Immature natural killer cell (primary cell): ENCODE measurements at places on chromosomes 13 and 19. TPM values are rescaled to one million over a fixed set of nuclear protein-coding genes. Genes with fewer than 3 reads are reported as not detected.

DNA sequence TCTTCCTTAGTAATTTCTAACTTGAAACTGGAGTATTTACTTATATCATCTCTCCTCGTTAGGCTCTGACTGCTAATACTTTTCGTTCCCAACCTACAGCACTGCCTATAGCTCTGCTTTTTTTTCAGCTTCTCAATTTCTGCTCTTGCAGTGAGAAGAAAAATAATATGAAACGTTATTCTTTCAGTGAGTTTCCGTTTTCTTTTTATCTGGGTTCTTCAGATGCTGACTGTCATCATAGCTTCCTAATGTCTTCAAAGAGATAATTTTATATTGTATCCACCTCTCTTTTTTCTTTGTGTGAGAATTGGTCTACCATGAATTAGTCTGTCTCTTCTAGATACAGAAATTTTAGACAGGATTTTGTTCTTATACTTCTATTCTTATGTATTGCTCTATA lies 454.9 kb downstream of the LMO7 start:
- no peak for DNase-seq

The EIF3K gene
- 338 TPM for polyA plus RNA-seq

GRCh38 chr13:23007426-23007825 lies 173.4 kb upstream of the SGCG start:
- no peak for DNase-seq

The FCER2 gene
- 0.50 TPM for polyA plus RNA-seq

GRCh38 chr13:31919241-31919640 lies 112.3 kb upstream of the FRY start:
- no peak for DNase-seq

DNA sequence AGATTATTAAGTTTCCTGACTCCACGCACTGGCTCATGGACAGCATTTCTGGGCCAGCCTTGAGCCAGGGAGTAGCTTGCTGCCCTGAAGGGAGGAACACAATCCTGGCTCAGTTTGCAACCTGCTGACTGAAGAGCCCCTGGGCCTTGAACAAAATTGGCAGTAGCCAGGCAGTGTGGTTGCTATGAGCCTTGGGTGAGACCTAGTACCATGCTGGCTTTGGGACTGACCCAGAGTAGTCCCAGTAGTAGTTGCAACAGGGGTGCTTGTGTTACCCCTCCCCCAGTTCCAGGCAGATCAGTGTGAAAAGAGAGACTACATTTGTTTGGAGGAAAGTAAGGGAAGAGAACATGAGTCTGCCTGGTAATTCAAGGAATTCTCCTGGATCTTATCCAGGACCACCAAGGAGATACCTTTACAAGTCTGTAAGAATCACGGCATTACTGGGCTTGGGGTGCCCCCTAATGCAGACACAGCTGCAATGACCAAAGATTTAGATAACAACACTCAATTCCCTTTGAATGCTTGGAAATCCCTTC lies 22.0 kb downstream of the ITGBL1 start:
- no peak for DNase-seq

- DNase-seq, result no peak
Measured at GRCh38 chr13:23175920-23176319, 4.9 kb upstream of the SGCG start.

DNA sequence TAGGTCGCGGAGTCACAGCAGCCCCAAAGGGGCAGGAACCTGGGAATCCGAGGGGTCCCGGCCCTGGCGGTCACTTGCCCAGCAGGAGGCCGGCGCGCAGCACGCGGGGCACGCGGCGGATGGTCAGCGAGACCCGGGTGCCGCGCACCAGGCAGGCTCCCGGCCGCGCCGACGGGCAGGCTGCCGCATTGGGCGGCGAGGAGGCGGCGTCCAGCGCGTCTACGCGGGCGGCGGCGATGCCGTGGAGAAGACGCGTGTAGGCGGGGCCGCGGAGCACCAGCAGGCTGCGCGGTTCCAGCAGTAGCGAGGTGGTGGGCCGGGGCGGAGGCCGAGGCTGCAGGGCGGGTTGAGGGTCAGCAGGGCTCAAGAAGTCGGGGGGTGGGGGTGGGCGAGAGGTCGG lies 607 bp upstream of the SYNE4 start:
- peak; percentile 38 for DNase-seq

The SHISA7 gene
- not detected for polyA plus RNA-seq

The MYH14 gene
- not detected for polyA plus RNA-seq

The COL4A2 gene
- not detected for polyA plus RNA-seq

GRCh38 chr13:45138282-45138681 lies 18.0 kb downstream of the GTF2F2 start:
- DNase-seq, result no peak

- no peak for DNase-seq
Measured at GRCh38 chr13:37531049-37531448, 67.5 kb downstream of the POSTN start.

The FRY gene
- polyA plus RNA-seq, result 1.4 TPM

The OR7C1 gene
- polyA plus RNA-seq, result not detected

GRCh38 chr19:44164327-44164672 lies 600 bp upstream of the ZNF226 start:
- DNase-seq, result no peak

The CLDND2 gene
- not detected for polyA plus RNA-seq

DNA sequence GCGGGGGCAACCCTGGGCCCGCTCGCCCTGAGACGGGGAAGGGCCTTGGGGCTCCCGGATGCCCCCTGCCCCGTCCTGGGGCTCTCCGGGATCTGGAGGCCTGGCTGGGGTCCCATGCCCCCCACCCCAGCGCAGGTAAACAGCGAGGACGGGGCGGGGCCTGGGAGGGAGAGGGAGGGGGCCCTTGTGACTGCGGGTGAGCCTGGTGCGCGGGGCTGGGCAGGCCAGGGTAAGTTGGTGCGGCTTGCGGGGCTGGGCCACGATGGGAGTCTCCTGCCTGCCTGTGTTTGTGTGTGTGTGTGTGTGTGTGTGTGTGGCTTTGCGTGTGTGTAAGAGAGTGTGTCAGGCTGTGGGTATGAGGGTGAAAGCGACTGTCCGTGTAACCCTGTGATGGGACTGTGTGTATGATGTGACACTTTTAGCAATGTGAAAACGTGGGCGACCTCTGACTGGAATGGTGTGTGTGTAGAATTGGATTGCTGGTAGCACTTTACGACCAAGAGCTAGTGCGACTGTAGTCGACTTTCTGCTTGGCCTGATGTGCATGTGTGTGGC lies 426 bp downstream of the KLC3 start:
- no peak for DNase-seq

GRCh38 chr13:95124959-95125358 lies 176.3 kb downstream of the ABCC4 start:
- no peak for DNase-seq

DNA sequence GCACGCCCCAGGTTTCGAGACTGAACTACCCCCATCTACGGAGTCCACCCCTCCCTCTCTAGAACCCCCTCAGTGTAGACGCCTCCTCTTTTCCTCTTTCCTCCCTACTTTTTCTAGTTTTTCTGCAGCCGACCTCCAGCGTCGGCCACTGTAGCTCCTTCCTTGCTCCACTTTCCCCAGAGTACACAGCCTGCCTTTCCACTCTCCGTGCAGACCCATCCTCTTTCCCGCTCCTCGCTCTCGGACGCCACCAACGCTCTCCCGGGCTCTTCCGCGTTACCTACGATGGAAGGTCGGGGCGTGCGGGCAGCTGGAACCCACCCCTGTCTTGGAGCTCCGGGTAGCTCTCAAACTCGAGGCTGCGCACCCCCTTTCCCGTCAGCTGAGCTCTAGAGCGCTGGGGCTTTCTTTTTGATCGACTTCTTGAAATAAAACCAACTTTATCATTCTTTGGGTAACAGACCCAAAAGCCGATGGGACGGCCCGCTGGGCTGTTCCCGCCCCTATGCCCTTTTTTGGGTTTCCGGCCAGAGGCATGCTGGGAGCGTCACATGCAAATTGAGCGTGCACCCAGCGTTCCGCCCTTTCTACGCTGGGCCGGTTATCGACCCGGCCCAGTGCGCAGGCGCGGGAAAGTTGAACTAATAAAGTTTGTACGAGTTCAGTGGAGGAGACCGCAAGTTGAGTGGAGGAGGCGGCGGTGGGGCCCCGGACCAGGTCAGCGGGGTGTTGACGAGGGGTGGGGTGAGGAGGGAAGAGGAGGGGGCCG lies at the start of the genes BCL2L12 and IRF3:
Gene BCL2L12, plus strand, starts transcription at position 583 of the 769 bp plus-strand sequence. CDS start 760 bp downstream, outside the sequence.
Gene IRF3, minus strand, starts transcription at position 507 of the 769 bp plus-strand sequence. CDS start 1,019 bp downstream, outside the sequence.
- DNase-seq, result peak; percentile 98

The NPHS1 gene
- polyA plus RNA-seq, result not detected

GRCh38 chr19:4140237-4140711 lies 13.2 kb upstream of the CREB3L3 start:
- no peak for DNase-seq

The KLF5 gene
- 0.09 TPM for polyA plus RNA-seq

DNA sequence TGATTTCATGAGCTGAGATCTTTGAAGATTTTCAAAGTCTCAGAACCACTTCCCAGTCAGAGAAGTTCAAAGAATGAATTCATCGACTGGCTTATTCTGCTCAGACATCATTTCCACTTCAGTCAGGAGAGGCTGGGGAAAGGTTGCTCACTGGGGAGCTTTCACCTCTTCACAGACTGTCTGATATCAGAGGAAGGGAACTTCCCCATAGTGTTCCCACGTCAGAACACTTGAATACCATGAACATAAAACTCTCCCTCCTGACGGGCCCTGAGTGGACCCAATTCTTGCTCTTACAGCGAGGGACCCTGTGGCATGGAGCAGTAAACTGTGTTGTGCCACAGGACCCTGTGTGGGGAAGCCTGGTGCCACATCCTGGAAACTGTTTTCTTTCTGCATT lies 492.6 kb downstream of the COG6 start:
- no peak for DNase-seq

DNA sequence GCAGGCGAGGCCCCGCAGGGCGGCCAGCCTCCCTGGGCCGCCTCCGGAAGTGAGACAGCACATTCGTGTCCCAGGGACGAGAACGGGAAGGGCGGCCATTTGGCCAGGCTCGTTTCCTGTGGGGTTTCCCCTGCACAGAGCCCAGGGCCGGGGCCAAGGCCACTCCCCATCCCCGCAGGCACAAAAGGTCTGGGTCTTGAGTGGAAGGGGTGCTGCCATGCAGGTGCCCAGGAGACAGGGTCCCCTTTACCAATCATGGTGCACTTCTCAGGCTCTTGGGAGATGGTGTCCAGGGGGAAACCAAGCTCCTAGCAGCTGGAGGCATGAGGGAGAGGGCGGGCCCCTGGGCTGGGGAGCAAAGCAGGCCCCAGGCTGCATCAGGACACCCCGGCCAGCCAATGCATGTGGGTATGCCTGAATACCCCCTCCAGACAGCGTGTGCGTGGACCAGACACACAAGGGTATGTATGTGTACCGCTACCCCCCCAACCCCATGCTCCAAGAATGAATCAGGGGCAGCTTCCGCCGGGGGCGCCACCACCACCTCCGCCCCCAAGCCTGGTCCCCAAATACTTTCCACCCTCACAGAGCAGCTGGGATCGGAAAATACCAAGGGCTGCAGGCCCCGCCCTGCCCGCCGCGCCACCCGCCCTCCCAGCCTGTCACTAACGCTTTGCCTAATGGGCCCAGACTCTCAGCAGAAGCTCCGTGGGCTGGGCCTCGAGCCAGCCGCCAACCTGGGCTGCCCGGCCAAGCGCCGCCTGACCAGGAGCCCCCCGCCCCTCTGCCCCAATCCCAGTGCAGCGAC lies 37.6 kb upstream of the NANOS3 start:
- DNase-seq, result peak; percentile 86

DNA sequence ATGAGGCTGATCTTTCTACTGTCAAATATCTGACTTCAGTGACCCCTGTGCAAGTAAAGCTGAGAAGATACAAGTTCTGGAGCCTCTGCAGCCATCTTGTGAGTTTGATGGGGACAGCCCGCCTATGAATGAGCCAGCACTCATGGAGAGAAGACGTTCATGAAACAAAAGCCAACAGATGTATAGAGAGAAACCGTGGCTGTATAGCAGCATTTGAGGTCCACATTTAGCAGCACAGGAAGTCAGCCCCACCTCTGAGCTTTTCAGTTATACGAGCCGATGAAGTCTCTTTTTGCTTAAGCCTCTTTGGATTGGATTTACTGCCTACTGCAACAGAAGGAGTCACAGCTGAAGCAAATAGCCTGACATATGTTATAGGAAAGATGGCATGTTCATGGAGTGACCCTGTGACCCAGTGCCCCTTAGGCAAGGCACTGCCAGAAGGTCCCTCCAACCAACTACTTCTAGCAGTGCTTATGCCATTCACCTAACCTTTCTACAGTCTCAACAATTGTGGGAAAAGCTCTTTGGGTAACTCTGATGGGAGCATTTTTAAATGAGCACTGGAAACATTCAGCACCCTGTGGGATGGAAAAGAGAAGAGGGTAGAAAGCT lies 3.5 kb upstream of the DLEU7 start:
- DNase-seq, result no peak

GRCh38 chr13:52061587-52061986 lies 37.1 kb downstream of the UTP14C start:
- no peak for DNase-seq

DNA sequence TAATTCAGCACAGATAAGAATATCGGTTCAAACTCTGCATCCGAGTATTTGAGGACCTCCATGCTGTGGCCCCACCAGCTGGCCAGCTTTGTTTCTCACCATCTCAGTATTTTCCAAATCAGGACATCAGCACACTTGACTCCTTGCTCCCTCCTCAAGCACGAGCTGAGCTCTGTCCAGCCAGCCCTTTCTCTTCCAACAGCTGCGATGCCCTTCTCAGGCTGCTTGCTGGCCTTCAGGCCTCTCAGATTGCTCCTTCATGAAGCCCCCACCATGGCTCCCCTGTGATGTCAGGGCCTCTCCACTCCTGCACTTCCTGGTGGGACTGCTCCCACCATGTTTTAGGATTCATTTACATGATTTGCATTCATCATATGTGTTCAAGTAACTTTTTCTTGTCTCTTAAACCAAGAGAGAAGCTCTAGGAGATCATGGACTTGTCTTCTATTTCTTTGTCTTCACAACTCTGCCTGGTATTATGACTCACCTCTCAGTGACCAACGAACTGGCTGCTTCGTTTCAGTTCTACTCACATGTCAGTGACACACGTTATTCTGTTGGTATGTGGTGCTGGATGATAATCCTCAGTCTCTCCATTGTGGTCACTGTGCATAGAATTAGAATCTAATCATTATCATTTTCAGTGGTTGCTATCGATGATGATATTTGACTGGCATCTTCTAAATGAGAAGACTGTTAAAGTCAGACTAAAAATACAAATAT lies 471.7 kb downstream of the EFNB2 start:
- no peak for DNase-seq

DNA sequence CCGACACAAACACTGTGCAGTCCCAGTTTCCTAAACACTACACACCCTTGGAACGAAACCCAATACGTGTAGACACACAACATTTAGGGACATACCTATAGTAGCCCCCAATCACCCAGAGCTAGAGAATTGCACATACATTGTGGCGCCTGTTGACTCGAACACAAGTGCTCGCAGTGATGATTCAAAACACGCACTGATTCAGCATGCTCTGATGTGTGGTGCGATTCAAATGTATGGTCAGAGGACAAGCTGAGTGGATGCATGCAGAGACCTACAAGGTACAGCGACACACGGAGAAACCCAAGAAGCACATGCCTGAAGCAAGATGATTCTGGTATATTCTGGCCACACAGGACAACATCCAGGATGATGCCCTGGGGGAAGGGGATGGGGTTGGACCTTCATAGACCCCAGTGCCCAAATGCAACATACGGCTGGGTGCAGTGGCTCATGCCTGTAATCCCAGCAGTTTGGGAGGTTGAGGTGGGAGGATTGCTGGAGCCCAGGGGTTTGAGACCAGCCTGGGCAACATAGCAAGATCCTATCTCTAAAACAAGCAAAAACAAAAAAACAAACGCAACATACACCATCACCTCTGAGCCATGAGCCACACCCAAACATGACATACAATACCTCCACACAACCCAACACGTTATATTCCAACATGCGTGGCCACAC lies 997 bp upstream of the KCNN4 start:
- DNase-seq, result no peak

The VAV1 gene
- 22.8 TPM for polyA plus RNA-seq

- DNase-seq, result no peak
Measured at GRCh38 chr13:53104136-53104535, 75.5 kb downstream of the OLFM4 start.

GRCh38 chr13:30730526-30730925 lies 4.8 kb upstream of the ALOX5AP start:
- DNase-seq, result no peak

The SBK2 gene
- not detected for polyA plus RNA-seq
